Left lung (tissue), 14 donors: ENCODE measurements at places on chromosomes 11 and 22. TPM values are rescaled to one million over a fixed set of nuclear protein-coding genes. Genes with fewer than 3 reads are reported as not detected.

DNA sequence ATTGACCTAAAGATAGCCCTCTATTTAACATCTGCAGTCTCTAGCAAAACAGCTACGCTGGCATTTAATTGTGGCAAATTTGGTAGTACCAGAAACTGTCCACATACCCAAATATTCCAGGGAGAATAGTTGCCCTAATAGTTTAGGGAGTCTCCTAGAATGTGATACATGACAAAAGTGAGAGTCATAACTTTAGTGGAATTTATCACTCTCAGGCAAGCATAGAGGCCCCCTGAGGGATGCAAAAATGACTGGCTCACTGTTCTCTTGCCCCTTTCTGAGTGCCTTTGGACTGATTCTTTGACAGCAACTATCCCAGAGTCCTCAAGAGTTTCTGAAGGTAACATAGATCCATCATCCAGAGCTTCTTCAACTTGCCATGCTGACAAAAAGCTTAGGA, 2.3 kb upstream of the OR51B4 start:
- DNase-seq, result no peak

GRCh38 chr11:28837599-28837998, 729.4 kb downstream of the METTL15 start:
- no peak for DNase-seq

Gene ZNF70
- 10.1 TPM for polyA plus RNA-seq

GRCh38 chr11:28976801-28977145, 868.6 kb downstream of the METTL15 start:
- DNase-seq, result no peak

DNA sequence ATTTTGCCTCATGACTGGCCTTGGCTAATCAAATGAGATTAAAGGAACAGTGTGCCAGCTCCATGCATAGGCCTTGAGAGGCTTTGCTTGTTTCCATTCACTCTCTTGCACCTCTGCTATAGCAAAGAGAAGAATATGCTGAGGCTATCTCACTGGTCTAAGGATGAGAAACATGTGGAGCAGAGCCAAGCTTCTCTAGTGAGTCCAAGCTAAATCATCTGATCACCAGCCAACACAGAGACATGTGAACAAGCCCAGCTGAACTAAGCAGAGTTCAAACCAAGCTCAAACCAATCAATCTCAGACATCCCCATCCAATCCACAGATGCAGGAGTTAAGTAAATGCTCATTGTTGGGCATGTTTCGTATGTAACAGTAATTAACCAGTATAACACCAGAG, 69.4 kb upstream of the API5 start:
- peak; percentile 59 for DNase-seq

GRCh38 chr22:33380789-33381530, 322.8 kb upstream of the SYN3 start:
- no peak for DNase-seq

DNA sequence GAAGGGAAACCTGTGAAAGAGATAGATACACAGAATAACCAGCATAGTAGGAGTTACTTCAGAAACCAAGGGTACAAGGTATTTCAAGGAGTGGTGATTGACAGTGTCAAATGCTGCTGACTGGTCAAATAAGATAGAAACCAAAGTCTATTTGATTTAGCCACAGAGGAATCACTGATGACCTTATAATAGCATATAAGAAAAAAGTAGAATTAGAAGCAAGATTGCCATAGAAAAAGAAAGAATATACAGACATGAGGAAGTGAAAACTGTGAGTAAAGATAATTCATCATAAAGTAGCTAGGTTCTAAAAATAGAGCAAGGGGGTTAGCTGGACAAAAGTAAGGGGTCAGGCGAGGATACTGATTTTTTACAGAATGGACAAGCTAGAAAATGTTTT, 14.2 kb downstream of the ZBTB44 start:
- DNase-seq, result no peak

GRCh38 chr11:68468217-68468828, 7.8 kb downstream of the PPP6R3 start:
- DNase-seq, result no peak

GRCh38 chr11:69429716-69430491, 51.6 kb upstream of the LINC01488 start:
- DNase-seq, result no peak

DNA sequence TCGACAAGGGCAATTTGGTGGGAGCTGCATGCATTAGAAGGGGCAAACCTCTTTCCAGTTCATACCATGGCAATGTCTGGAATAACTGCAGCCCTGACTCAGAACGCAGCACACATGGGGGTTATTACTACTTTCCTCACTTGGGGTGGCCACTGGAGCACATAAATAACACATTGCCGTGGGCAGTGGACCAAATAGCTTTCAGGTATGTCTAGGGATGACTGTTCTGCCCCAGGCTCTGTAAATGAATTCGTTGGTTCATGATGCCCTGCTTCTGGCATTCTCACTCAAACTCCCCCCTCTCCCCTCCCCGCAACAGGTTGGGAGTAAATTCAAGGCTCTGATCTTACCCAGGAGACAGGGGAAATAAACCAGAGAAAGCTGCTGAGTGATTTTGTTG, 238.0 kb upstream of the PLET1 start:
- DNase-seq, result no peak

DNA sequence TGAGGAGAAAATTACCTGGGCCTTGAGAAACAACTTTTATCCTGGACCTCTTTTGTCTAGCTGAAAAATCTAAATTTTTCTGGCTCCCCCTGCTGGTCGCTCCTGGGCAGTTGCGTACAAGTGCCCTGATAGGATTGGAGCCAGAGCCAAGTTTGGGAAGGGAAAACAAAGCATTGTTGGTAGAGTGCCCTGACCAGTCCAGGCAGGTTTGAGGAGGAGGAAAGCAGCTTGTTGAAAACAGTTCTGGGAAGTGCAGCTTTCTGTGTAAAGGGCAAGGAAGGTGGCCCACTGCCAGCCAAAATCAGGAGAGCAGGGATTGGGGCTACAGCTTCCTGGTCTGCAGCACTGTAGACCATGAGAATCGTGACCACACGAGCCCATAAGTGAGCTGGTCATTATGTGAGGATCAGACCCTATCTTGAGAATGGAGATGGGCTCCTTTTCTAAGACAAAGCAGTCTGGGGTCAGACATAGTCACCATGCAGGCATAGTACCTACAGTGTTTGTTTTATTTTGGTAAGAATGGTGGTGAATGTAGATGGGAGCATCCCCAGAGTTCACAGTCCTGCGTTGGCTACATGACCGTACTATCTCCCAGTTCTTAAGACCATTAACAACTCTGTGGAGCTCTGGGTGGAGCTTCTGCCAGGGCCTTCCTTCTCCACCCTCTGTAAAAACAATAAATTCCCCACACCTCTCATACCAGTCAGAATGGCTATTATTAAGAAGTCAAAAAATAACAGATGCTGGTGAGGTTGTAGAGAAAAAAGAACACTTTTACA, 21.3 kb upstream of the PIK3IP1 start:
- DNase-seq, result peak; percentile 70
